Astrocyte of the spinal cord (primary cell): ENCODE measurements at places on chromosomes 12 and 14.

DNA sequence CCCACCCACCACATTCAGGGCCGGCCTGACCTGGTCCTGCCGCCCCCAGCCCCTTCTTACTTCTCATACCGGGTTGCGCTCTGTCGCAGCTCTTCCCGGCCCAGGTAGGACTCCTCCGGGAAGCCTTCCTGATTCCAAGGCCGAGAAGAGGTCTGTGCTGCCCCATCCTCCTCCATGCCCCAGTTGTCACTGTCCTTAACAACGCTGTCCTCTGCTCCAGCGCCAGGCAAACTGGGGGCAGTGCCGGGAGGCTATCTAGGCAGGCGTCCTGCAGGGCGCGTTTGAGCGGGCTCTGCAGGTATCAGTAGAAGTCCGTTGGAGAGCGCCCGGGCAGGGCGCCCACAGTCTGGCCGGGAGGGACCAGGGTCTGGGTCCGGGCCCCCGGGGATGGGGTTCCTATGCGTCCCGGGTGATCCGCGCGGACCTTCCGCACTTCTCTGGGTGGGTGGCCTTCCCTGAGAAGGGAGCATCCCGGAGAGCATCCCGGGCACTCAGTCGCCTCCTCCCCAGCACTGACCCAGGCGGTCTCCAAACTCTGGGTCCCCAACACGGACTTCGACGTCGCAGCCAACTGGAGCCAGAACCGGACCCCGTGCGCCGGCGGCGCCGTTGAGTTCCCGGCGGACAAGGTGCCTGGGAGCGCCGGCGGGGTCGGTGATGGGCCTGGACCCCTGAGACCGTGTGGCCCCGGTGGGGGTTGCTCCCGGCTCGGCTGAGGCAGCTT, 900 bp downstream of the AMN start:
- no peak for DNase-seq

DNA sequence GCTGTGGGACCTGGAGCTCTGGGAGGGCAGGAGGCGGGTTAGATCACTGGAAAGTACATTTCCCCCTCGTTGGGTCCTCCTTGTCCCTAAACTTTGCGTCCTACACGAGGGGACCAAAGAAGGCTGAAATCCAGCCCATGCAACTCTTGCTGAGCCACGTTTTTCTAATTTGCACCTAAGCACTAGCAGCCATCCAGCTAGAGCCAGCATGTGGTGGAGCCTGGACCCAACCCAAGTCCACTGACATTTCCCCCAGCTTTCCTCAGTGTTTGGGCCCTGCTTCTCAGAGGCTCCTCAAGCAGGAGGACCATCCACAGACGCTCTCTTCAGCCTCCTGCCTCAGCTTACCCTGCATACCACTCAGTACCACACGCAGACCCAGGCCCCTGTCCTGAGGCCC, 49.7 kb downstream of the TSPAN11 start:
- no peak for DNase-seq

DNA sequence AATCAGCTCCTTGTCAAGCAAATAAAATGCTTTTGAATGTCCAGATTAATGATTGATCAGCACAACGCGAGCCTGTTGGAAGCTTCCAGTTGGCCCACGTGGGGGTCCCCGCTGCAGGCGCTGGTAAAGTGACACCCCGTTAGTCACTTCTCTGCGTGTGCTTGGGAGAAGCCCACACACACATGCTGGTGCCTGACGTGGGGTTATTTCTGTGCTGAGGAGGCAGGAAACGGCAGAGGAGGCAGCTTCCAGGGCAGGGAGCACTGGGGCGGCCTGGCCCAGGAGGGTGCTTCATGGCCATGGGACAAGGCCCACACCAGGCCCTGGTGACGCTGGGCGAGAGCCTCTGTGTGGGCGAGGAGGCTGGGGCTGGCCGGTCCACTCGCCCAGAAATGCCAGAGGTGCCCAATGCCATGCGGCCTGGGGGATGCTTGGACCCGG, 101.5 kb downstream of the KIF26A start:
- DNase-seq: no peak

DNA sequence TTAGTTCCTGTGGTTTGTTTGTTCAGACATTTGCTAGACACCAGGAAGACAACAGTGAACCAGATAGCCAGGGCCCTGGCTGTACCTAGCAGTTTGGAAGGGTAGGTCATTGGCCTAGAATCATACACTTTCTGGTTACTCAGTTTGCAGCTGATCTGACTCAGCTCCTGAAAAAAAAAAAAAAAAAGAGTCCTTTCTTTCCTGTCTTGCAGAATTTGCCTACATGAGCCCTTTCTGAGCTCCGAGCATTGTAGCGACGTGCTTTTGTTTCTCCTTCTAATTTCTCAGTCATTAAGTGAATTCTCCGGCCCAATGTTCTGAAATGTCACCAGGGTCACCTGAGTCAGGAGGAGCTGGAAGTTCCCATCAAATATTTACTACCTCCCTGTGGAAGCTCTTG, 2.4 kb downstream of the CABP1 start:
- no peak for DNase-seq

DNA sequence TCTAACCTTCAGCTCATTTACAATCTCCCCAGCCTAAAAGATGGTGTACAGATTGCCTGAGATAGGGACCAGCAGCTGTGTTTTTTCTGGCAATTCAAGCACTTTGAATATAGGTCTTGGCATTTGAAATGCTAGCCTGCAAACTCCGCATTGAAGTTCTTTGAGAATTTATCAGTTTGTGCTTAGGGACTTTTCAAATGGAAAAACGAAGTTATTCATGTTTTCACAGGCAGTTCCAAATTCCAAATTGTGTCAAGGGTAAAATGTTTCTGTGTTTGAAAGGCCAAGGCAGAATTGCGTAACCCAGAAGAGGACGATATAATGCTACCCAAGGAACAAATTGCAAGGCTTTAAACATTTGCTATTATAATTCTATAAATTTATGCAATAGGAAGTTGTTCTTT, 168.9 kb upstream of the RASSF8 start:
- DNase-seq: peak; percentile 47

DNA sequence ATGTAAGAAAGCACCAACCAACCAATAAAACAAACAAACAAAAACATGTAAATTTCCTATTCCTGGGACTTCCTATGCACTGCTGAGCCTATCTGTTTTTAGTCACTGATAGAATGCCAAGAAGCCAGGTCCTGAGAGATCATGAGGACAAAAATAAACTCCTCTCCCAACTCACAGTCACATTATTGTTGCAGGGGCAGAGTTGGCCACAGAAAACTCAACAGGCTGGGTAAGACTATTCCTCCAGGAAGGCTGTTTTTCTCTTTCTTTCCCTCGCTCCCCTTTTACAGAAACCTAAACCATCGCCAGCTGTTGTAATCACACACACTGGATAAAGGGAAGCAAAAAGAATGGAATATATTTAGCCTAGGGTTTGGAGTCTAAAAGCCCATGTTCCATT, 55.8 kb upstream of the METAP2 start:
- DNase-seq: no peak

GRCh38 chr14:26394150-26394810, 203.6 kb downstream of the NOVA1 start:
- peak; percentile 17 for DNase-seq

- DNase-seq: no peak
These were observed 312.4 kb downstream of the TMEM121 start for GRCh38 chr14:105838591-105839424.

DNA sequence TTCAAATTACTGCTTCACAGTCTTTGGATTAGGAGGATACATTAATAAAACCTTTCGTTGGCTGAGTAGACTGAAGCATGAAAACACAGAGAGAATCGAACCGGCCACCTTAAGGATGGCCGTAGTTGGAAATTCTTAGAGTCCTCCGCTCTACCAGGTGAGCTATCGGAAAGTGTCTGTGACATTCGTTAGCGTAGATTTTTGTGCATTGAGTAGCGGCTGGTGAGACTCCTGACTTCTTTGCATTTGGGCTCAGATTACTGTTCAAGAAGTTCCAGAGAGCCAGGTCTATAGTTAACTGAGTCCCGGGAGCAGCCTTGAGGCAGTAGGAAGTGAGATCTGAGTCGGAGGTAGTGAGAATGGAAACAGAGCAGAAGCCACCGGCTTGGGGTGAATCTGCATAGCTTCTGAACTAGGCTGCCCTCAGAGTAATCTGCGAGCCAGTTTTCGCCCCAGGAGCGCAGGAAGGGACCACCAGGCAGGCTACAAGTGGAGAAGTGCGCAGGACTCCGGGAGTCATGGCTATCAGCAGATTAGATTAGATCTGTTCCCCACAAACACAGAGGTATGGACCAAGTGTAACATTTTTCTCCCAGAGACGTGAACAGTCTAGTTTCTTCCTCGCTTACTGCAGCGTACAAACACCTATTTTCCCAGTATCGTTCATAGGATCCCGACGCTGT, 11.0 kb downstream of the OR6S1 start:
- peak; percentile 37 for DNase-seq

DNA sequence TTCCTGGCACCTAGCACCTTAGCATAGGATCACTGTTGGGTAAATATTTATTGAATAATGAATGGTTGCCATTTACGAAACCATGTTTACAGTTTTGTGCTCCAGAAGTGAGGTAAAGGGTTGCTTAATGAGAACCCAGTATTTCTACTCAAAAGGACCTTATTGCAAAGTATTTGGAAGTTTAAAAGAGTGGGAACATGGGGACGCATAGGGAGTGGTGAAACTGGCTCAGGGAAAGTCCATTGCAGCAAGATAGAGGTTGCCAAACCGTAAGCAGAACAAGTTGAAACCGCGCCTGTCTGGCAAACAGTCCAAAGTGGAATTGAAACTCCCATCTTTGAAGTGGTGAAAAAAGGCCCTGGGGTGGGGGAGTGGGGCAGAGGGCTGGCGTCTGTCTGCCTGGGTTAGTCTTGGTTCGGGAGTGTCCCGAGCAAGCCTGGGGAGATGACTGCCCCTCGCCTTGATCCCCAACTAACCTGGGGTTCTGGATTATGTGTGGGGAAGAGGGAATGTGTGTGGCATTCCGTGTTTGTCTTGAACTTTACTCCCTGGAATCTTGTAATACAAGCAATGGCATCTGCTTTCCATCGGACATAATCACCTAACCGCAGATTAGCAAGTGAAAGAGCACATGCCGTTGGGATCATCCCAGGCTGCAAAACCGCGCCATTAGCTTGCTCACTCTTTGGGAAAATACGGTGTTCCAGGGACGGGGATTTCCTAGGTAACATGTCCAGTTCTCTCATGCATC, 7.2 kb downstream of the ALDH2 start:
- DNase-seq: peak; percentile 47

GRCh38 chr14:22370084-22370847, 218.8 kb downstream of the DAD1 start:
- peak; percentile 48 for DNase-seq

- peak; percentile 4 for DNase-seq
These were observed 20.6 kb upstream of the CLEC2D start for GRCh38 chr12:9648701-9649531.

- DNase-seq: no peak
These were observed 40.5 kb downstream of the TSPAN11 start for GRCh38 chr12:30967026-30967425.

GRCh38 chr14:32074887-32075572, 2.1 kb upstream of the ARHGAP5 start:
- no peak for DNase-seq

GRCh38 chr12:75526655-75527511, 15.5 kb upstream of the KRR1 start:
- peak; percentile 80 for DNase-seq

DNA sequence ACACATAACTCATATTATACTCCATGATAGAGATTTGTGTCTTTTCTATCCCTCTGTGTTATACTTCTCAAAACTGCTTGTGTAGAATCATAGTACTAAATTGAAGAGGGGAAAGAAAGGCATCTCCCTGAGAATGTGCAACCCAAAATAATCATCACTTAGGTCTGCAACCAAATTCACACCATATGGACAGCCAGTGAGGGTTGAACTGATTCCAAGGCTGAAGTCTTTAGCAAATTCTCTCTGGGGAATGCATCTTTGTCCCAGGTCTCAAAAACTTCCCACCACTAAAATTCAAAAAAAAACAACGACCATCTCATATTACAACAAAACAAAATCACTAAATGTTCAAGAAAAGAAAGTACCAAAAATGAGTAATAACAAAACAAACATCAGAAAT, 11.0 kb downstream of the ZFC3H1 start:
- no peak for DNase-seq
